Upper lobe of right lung (tissue), 1 donor: ENCODE measurements at places on chromosomes 7 and 10. TPM values are rescaled to one million over a fixed set of nuclear protein-coding genes. Genes with fewer than 3 reads are reported as not detected.
A peak's percentile ranks its signal among the peaks of the same experiment; 100 is the strongest.

AMZ1 gene
- total RNA-seq: 0.29 TPM

LRRD1 gene
- total RNA-seq: not detected

ARHGAP22 gene
- total RNA-seq: 6.8 TPM

RHBDD2 gene
- 68.6 TPM for total RNA-seq

SLC16A12 gene
- 1.9 TPM for total RNA-seq

OR2A1 gene
- total RNA-seq: not detected

UPK3B gene
- 25.2 TPM for total RNA-seq

FOXL3 gene
- not detected for total RNA-seq

PYROXD2 gene
- total RNA-seq: 13.0 TPM

C10orf53 gene
- not detected for total RNA-seq

MPP7 gene
- 36.8 TPM for total RNA-seq

SPAM1 gene
- not detected for total RNA-seq

AOAH gene
- 20.8 TPM for total RNA-seq

PKD2L1 gene
- 2.1 TPM for total RNA-seq

TMEM229A gene
- total RNA-seq: not detected

- peak; percentile 30 for DNase-seq
These were observed 237.5 kb upstream of the GRB10 start for GRCh38 chr7:51019891-51020870.

DNA sequence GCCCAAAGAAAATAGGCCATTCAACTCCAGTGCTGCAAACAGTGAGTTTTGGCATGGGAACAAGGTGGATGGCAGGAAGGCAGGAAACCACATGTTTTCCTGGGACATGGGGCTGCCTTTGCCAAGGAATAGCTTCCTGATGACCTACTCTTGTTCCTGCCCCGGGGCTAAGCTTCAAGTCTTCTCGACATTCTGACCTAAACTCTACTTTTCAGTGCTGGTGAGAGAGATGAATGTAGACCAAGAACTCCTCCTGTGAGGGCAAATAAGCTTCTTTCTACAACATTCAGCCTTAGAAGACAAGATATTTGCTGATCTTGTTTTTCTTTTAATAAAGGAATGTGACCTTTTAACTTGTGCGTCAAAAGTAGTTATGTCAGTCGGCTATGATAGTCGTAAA is 199.0 kb downstream of the GPR37 start:
- no peak for DNase-seq

GRCh38 chr7:98970016-98970615 is 91.8 kb downstream of the TRRAP start:
- DNase-seq: peak; percentile 45

- DNase-seq: no peak
These were observed 135.8 kb upstream of the TMEM72 start for GRCh38 chr10:44775402-44775741.

- DNase-seq: no peak
These were observed 118.9 kb downstream of the AMPH start for GRCh38 chr7:38512291-38512690.

- no peak for DNase-seq
These were observed 33.9 kb downstream of the PTTG1IP2 start for GRCh38 chr7:90503367-90503766.

GRCh38 chr10:3980660-3981059 is 195.7 kb upstream of the KLF6 start:
- no peak for DNase-seq

DNA sequence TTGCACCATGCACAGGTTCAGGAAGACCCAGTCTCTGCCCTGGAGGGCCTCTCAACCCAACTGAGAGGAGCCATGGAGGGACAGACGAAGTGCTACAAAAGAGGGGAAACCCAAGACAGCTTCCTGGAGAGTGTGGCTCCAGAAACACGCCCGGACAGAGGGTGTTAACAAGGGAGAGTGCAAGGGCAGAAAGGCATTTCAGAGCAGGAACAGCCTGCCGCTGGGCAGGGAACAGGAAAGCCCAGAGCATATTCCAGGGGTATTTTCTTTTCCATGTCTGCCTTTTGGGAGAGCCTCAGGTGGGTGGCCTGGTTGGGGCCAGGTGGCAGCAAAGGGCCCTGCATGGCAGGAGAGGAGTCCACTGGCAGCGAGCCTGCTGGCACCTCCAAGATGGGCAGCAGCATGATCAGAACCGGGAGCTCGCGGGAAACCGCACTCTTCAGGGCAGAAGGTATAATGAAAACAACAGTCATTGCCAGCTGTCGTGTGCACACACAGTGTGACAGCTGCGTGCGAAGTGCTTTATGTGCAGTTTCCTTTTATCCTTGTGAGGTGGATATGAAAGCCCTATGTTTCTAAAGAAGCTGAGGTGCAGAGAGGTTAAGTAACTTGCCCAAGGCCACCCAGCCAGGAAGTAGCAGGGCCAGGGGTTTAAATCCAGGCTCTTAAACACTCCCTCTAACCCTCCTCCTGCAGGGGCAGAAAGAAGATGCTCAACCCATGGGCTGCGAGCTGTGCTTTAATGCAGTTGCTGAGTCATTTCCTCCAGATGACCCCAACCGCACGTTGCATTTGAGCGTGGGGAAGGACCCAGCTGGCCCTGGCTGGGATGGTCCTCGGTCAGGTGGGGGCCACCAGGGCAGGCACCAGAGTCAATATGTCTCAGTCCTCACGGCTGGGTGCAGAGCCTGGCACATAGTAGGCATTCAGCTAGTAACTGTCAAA is 128.6 kb downstream of the OAT start:
- DNase-seq: peak; percentile 56

DNA sequence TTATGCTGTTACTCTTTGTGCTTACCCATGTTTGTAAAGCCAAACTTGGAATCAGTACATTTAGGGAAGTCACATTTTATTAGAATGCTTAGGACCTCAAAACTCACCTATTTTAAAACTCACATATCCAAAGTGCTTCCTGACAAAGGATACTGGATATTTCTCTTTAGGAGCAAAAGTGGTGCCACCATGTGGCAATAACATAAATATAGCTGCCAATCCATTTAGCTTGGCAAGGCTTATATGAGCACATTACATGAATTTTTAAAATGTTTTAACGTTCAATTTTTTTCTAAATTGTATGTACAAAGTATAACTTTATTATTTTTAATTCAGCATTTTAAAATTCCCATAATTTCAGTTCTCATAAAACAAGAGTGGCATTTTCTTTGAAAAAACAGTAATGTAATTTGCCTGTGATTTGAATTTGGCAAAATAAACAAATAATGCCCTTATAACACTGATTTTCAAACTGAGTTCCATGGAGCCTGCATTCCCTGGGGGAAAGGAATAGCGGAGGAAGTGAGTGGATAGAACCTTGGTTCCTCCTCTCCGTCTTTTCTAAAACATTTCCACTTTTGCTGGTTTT is 75.4 kb downstream of the HDAC9 start:
- DNase-seq: no peak

GRCh38 chr10:102831322-102832071 is 5.7 kb downstream of the CYP17A1 start:
- no peak for DNase-seq

DNA sequence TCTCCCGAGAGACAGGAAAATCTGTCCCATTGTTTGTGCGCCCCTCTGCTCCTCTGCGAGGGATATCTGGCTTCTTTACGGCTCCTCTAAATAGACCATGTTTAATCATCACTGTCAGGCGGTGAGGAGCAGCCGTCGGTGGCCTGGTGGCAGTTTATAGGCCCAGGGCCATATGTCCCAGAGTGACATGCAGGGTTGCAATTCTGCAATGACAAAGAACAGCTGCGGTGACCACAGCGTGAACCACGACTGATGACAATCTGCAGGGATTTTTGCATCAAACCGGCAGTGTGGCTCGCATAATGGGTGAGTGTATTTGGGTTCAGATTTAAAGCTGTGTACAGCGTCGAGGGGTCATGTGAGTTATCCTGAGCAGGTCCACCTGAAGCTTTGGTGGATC is 41.5 kb downstream of the GATA3 start:
- DNase-seq: no peak

DNA sequence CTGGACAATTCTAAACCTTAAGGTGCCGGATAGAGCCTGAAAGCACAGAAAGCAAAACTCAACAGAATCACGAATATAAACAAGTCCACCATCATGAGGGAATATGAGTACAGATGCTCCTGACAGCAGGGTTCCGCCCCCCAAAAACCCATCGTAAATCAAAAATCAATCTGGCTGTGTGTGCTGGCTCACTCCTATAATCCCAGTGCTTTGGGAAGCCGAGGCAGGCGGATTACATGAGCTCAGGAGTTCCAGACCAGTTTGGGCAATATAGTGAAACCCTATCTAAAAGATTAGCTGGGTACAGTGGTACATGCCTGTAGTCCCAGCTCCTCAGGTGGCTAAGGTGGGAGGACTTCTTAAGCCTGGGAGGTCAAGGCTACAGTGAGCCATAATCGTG is 12.2 kb downstream of the BUD31 start:
- no peak for DNase-seq

DNA sequence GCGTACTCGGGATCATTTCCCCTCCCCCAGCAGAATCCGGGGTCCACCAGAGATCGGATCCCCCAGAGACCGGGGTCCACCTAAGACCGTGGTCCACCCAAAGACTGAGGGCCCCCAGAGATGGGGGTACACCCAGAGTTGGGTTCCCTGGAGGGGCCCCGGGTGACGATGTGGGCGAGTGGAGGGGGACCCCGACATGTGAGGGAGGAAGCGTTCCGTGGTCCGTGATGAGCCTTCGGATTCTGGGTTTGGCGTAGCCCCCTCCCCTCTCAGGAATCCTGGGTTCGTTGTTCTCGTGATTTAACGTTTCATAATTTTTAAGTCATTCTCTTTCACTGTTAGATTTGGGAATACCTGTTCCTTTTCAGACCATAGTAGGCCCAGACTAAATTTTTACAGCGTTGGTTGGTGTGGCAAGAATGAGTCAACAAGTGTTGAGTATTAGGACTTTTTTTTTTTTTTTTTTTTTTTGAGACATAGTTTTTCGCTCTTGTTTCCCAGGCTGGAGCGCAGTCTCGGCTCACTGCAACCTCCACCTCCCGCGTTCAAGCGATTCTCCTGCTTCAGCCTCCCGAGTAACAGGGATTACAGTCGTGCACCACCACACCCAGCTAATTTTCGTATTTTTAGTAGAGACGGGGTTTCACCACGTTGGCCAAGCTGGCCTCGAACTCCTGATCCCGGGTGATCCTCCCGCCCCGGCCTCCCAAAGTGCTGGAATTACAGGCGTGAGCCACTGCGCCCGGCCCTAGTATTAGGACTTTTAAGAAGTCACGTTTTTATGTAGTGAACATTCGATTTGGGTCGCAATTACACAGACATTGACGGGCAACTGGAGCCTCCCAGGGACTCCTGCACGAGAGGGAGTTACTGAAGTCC is 672 bp downstream of the GTPBP4 start:
- DNase-seq: peak; percentile 52

GRCh38 chr7:33232632-33233145 is 103.3 kb downstream of the BBS9 start:
- no peak for DNase-seq

- no peak for DNase-seq
These were observed 32.8 kb downstream of the NUDT5 start for GRCh38 chr10:12162927-12163326.

GRCh38 chr7:50156163-50156562 is 63.1 kb upstream of the ZPBP start:
- no peak for DNase-seq

DNA sequence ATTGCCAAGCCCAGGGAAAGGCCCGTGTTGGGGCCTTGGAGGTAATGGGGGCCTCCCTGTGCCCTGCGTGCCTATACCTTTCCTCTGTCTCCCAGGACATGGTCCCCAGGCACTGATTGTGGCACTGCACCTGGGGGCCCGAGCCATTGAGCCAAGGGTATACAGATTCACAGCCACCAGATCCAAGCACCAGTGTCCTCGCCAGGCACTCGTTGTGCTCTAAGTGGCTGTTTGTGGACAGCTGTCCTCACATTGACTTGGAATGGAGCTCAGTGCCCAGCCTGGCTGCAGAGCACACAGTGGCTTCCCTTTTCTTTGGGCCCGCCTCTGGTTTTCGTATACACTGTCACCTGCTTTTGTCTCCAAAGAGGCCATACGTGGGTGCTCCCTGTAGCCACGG is 72.0 kb upstream of the BTBD16 start:
- no peak for DNase-seq

GRCh38 chr10:80260295-80261243 is 28.9 kb downstream of the MAT1A start:
- DNase-seq: no peak

GRCh38 chr7:65269150-65269856 is 104.4 kb upstream of the ZNF92 start:
- DNase-seq: peak; percentile 59

DNA sequence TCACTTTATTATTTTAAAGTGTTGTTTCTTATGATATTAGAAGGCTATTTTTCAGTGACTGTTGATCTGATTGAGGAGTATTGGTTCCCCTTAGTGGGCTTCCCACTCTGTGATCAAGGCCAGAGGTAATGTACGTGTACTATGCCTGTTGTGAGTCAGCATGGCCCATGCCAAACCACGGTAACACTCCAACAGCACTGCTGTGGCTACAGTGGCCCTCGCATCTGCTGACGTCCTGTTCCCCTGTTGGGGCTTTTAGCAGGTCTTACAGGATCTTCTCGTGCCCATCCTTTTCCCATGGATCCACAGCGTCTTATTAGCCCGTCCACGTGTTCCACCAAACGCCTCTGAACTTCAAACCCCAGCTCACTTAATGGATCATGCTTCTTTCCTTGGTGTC is 964.6 kb upstream of the CELF2 start:
- DNase-seq: no peak

DNA sequence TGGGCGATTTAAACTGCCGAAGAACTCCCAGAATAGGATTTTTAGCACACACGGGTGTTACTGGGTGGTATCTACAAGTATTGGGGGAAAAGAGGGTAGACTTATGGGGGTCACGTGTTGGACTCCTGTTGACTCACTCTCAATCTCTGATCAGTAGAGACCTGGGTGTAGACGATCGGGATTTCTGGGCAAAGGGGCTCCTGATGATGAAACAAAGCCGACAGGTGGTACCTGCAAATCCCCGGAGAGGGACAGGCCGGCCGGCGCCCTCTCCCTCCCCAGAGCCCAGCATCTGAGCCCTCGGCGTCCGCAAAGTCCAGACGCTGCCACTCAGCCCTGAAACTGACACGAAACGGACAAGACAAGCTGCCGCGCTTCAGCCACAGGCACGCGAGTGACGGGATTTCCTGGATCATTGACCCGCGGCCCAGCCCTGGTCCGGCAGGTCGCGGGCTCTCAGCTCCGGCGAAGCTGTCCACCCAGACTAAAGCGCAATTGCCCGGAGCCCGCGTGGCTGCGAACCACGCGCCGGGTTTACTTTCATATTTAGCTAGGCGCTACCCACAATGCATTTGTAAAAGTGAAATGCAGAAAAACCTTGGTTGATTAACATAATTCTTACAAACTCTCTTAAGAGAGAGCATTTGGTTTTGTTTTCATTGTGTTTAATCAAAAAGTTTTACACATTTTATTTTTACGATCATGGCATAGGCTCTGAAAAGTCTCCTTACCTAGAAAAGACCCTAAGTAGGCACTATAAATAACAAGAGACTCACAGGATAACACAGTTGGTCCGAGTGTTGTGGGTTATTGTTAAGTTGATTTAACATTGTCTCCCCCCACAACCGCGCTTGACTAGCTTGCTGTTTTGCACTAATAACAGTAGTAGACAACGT is 56.9 kb upstream of the EZH2 start:
- DNase-seq: peak; percentile 90

GRCh38 chr7:13800694-13801448 is 188.6 kb downstream of the ETV1 start:
- DNase-seq: no peak
